T-helper 17 cell (primary cell): ENCODE measurements at places on chromosomes 6 and 20.

- no peak for DNase-seq
Measured at GRCh38 chr6:36308514-36308913, 28.2 kb downstream of the BNIP5 start.

DNA sequence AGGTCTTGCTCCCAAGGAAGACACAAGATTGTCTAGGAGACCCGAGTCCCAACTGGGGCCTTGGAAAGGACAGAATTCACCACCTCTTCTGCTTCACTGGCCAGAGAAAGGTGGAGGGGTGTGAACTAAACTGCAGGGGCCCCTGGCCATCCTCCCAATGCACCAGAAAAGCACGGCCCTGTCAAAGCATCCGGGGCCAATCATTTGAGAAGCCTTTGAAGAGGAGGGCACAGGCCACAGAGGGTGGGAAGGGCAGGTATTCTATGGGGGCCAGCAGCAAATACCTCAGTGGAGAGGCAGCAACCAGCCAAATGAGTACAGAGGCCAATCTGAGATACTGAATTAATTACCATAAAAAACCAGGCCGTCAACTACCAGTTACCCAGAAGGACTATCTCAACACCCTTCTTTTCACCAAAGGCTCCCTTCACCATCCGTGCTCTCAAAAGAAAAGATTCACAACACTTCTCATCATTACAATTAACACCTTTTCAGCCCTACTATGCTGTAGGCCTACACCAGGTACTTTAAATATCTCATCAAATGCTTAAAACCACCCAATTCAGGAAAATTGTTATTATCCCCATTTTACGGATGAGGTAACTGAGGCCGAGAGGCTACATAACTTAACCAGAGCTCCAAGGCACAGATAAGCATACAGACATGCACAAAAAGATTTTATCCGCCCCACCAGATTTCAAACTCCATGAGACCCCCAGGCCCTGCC, 50.7 kb downstream of the TRERF1 start:
- DNase-seq = no peak

- DNase-seq = no peak
Measured at GRCh38 chr6:154164397-154164796, 125.4 kb downstream of the OPRM1 start.

DNA sequence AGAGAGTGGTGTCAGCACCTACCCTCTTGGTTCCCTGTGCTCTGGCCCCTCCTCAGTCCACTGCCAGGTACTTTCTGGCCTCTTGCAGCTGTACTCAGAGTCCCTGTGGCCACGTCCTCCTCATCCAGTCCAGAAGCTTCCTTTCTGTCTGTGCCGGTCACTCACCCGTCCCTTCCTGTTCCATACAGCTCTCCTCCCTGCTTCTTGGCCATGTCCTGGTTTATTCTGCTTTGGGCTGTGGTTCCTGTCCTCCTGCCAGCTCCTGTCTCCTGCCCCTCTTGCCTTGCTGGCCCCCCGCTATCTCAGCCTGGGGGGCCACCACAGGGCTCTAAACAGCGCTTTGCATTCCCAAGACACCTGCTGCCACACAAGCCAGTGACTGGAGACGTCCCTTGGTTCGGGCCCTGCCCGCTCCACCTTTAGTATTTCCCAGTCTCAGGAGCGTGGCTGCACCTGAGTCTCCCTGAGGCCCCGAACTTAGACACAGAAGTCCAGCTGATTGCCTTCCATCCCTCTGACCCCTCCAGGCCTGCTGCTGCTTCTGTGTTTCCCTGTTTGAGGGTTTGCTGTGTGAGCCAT, 15.5 kb upstream of the RBM38 start:
- no peak for DNase-seq

DNA sequence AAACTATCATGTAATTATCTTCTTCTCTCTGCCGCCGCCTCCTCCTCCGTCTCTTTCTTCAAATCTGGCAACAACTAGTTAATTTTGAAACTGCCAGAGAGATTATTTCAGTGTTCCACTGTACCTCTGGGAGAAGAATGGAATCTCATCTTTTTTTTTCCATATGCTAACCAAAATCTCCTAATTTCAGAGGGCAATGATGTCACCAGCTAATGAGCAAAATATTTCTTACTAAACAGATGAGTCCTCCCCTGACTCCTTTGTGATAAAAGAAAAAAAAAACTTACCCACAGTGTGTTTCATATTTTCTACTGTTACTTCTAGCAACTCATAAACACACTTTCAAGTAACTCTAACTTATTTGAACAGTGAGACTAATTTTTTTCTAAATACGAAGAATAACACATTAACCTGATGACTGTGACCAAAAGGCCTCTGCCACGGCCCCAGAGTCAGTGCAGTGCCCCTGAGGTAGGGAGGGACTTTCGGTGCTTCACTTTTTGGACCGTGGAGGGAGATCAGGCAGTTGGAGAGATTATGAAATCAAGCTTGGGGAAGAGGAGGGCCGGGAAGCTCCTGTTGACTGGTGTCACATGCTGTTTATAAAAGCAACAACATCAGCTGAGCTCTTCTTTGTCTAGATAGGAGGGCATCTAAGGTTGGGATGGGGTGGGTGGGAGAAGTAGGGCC, 159.6 kb downstream of the SASH1 start:
- DNase-seq = no peak

DNA sequence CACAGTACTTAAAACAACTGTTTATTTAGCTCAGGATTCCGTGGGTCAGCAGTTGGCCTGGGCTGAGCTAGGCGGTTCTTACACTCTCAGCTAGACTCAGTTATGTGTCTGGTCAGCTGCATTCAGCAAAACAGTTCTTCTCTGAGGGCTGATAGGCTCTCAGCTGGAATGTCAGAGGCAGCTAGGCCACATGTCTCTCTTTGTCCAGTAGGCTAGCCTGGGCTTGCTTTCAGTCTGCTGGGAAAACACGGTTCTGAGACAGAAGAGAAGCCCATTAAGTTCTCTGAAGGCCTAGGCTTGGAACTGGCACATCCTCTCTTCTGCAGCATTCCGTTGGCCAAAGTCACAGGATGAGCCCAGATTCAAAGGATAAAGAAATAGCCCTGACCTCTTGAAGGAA, 65.6 kb downstream of the TULP4 start:
- no peak for DNase-seq

- no peak for DNase-seq
Measured at GRCh38 chr6:53432318-53433161, 83.8 kb upstream of the ELOVL5 start.

GRCh38 chr6:135228486-135228885, 47.4 kb downstream of the MYB start:
- no peak for DNase-seq

- DNase-seq = no peak
Measured at GRCh38 chr20:9342651-9343050, 171.7 kb upstream of the LAMP5 start.

DNA sequence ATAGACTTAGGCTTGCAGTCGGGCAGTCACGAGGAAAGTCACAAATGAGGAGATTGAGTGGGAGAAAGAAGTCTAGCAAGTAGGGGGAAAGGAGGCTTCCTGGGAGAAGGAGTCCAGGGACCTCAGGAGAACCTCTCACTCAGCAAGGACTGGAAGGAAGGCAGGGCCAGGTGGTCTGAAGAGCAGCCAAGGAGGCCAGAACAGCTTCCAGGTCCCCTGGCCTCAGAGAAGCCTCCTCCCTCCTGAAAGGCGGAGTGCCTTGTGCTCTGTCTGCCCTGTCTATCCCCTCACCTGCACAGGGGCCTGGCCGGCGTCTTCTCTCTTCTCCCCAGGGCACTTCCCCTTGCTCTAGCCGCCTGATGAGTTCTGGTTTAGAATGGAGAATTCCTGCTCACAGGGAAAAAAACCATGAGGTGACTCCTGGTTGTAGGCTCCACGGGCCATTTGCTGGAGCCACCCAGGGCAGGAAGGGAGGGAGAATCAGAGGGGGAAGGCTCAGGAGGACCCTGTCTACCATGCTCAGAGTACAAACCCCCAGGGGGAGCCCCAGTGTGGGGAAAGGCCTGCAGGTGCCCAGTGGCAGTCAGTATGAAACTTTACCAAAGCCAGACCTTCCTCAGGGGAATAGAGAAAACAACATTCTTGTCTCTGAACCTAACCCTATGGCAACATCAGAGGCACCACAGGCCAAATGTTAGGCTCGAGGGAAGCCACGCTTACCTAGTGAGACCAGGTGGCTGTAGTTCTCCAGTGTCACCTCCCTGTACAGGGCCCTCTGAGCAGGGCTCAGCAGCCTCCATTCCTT, 11.2 kb downstream of the ZNF337 start:
- no peak for DNase-seq

GRCh38 chr20:21571841-21572690, 58.2 kb upstream of the NKX2-2 start:
- DNase-seq = no peak

DNA sequence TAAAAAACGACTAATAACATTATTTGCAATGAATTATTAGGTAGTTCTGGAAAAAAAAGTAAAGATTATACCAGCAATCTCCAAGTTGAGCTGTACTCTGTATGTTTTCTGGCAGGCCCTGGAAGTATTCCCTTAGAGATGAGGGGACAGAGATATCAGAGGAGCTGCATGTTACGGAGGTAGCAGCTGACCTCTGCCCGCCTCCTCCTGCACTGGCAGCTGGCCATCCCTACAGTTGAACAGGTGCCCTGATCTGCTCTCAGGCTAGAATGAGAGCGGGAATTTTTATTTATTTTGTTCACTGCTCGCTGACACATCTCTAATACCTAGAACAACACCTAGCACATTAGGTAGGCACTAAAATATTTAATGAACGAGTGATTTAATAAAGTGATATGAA, 23.1 kb downstream of the FBXL4 start:
- DNase-seq = no peak

GRCh38 chr20:16518784-16519084, 54.5 kb downstream of the KIF16B start:
- DNase-seq = no peak
